ENCODE measurements at places on chromosomes 4 and X.

- DNase-seq: no peak
These were observed 204.3 kb upstream of the TLL1 start for GRCh38 chr4:165668694-165669093.

DNA sequence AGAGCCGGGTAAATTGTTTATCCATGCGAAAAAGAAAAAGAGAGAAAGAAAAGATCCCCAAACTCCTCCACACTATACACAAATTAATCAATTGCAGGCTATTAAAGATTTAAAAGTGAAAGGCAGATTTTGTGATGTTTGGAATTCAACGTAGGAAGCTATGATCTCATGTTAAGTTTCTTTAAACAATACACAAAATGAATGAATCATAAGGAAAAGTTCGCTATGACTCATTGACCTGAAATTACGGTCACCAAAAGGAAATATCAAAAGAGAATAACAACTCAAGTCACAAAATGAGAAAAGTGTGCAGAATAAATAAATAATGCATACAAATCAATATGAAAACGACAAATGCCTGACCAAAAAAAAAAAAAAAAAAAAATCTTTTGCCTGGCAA lies 28.6 kb downstream of the CLNK start:
- peak; percentile 68 for DNase-seq

- DNase-seq: no peak
These were observed 92.6 kb downstream of the SHROOM3 start for GRCh38 chr4:76527666-76528065.

DNA sequence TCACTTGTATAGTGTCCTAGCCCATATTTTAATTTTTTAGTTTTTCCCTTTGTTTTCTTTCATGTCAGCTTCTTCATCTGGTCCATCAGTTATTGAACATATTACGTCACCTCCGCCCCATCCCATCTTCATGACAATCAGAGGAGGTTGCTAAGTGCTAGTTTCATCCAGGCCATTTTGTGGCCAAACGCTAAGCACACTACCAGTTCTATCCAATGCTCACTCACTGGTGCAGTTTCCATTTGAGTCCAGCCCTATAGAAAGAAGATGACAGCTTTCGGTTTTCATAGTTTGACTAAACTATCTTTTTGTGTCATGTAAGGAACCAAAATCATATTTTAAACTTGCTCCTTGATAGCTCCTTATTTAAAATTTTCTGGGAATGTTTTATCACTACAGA lies 304.2 kb downstream of the TENM3 start:
- no peak for DNase-seq

DNA sequence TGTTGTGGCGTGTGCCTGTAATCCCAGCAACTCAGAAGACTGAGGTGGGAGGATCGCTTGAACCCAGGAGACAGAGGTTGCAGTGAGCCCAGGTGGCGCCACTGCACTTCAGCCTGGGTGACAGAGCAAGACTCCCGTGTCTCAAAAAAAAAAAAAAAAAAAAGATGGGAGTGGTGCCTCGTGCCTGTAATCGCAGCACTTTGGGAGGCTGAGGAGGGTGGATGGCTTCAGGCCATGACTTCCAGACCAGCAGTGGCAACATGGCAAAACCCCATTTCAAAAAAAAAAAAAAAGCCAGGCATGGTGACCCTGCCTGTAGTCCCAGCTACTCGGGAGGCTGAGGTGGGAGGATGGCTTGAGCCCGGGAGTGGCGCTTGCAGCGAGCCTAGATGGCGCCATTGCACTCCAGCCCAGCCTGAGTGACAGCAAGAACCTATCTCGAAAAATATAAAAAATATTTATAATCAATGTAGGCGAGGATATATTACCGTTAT lies 27.0 kb downstream of the EIF2S3 start:
- peak; percentile 37 for DNase-seq

DNA sequence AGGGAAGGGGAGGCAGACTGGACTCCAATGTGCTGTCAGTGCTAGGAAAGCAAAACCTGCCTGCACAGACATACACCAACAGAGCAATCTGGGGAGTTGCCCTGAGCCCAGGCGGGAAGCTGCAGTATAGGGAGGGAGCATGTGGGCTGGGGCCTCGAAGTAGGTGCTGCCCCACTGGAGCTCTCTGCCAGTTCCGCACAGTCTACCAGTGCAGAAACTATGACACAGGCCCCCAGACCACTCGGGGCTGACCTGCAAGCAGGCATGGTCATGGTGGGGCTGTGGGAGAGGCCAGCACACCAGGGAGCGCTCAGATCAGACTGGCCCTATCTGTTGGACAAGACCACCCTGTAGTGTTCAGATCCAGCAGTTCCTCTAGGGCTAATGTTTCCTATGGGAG lies 344.1 kb upstream of the TRAM1L1 start:
- DNase-seq: no peak

DNA sequence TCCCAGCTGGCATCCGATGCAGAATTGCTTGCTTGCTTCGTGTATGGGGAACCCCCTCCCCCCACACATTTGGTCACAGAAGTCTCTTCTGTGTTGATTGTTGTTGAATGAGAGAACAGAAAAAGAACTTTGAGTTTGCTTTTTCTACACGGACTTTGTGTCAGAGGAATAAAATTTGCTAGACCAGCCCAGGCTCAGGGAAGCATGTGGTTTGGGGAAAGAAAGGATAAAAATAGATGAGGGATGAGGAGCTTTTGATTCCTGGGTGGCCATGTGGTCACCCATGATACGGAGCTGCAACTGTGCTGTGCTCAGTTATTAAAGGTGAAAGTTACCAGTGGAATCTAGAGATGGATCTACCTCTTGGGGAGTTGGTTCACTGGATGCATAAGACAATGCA lies 34.2 kb upstream of the ESX1 start:
- DNase-seq: no peak

DNA sequence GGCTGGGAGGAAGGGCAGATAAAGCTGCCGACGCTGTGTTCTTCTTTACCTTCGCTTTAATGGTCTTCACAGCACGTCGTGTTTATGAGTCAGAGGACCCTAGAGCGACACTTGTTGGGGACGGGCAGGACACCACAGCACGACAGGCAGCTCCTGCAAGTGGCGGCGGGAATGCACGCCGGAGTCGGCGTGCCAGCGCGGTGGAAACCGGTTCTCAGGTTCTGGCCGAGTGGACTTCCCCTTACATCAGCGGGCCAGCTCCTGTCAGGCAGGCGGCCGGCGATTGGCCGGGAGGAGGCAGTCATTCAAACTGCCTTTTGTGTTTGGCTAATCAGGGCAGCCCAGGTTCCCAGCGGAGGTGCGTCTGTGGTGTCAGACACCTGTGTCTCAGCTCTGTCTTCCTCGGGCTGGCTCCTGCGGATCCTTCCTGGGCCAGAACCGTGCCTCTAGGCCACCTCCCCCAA lies 150.9 kb downstream of the SHROOM3 start:
- no peak for DNase-seq

- no peak for DNase-seq
These were observed 23.3 kb downstream of the RNF212 start for GRCh38 chr4:1090036-1090435.

DNA sequence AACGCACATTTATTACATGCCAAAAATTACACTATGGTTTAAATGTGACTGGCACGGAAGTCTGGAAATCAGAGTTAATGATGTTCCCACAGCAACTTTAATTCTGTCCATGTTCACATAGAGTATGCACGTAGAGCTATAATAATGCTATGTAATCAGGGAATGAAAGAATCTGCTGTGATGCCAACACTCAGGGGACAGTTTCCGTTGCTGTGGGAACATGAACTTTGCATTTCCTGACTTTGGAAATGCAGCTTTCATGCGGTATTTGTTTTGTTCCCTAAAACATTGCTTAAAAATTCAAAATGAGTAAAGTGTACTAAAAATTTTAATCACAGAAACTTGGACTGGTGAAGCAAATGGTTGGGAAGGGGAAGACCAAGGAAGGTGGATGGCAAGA lies 65.7 kb downstream of the MAGEA1 start:
- DNase-seq: no peak

DNA sequence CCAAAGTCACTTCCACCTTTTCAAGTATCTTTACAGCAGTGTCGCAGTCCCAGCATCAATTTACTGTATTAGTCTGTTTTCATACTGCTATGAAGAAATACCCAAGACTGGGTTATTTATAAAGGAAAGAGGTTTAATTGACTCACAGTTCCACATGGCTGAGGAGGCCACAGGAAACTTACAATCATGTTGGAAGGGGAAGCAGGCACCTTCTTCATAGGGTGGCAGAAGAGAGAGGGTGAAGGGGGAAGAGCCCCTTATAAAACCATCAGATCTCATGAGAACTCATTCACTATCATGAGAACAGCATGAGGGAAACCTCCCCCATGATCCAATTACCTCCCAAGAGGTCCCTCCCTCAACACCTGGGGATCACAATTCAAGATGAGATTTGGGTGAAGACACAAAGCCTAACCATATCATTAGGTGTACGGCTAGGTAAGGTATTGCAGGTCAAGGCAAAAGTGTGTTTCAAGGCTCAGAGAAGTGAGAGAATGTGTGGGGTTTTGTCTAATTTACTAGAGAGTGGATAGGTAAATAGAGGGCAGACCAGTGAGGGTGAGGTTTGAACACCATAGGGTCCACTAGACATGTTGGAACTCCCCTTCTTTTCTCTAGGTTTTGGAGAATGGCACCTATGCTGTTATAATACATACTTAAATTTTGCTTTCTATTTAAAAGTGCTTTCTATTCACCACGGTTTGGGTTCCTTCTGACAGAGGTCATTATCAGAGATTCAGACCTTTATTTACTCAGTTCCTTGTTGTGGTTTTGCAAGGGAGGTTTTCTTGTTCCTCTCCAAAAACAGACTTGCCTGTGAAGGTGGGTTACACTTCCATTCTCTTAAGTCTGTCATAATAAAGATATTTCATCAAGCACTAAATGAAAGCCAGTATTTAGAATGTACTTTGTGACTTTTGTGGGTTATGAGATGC lies 186.6 kb downstream of the CPEB2 start:
- no peak for DNase-seq

GRCh38 chr4:121842862-121843261 lies 19.2 kb upstream of the CCNA2 start:
- no peak for DNase-seq

GRCh38 chr4:83269256-83269655 lies 15.3 kb downstream of the COQ2 start:
- no peak for DNase-seq

DNA sequence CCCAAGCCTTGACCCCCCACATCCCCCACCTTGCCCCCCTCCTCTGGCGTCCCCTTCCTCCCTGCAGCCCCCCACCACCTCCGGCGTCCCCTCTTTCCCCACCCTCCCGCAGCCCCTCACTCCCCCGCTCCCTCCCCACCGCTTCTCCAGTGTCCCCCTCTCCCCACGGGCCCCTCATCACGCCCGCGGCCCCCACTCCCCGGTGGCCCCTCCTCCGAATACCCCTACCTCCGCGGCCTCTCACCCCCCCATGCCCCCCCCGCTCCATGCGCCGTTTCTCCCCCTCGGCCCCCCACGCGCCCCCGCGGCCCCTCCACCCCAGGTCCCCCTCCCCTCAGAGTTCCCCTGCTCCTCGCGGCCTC lies 562 bp downstream of the RNF212 start:
- DNase-seq: no peak

DNA sequence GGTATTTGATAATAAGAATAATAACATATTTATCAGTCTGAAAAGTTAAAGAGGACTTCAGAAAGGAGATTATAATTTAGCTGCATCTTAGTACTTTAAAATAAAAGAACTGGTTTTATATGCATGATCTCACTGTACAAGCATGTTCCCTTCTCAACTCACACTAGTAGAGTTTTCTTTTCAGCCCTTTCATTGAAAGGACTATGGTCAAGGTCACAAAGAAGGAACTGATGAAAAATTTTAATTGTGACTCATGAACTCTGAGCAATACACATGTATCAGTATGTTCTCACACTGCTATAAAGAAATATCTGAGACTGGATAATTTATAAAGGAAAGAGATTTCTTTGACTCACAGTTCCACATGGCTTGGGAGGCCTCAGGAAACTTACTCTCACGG lies 73.7 kb upstream of the NDST4 start:
- DNase-seq: no peak

DNA sequence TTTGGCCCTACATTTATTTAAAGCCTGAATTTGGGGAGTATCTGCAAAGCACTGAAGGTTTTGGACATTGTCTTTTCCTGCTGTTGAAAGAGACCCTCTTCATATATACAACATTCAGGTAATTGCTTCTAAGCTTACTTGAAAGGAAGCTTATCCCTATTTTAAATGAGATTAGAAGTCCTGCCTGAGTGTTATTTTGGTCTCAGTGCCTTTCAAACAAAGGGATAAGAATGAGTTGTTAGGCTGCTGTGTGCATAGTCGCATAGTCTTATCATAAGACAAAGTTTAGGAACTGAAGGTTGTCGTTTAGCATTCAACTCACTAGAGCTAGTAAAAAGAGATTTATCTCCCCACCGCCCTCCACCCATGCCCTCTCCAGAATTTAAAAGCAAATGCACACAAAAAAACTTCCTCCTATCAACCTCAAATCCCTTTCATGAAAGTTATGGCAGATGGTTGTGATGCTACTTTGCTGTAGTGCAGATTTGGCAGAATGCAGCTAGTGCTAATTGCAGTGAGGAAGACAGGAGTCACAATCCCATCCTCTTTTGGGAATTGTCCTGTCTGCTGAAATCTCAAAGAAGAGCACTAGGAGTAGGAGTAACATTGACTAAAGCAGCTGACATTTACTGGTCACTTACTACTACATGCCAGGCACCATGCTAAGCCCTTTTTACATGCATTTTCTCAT lies 5.8 kb downstream of the HERC3 start:
- no peak for DNase-seq

- DNase-seq: no peak
These were observed 280.5 kb upstream of the GATB start for GRCh38 chr4:152041295-152041694.

GRCh38 chrX:34656842-34657725 lies at the start of gene TMEM47:
Gene TMEM47, minus strand, starts transcription at chrX:34657285. Its CDS starts 256 bp downstream, at chrX:34657029.
- no peak for DNase-seq

DNA sequence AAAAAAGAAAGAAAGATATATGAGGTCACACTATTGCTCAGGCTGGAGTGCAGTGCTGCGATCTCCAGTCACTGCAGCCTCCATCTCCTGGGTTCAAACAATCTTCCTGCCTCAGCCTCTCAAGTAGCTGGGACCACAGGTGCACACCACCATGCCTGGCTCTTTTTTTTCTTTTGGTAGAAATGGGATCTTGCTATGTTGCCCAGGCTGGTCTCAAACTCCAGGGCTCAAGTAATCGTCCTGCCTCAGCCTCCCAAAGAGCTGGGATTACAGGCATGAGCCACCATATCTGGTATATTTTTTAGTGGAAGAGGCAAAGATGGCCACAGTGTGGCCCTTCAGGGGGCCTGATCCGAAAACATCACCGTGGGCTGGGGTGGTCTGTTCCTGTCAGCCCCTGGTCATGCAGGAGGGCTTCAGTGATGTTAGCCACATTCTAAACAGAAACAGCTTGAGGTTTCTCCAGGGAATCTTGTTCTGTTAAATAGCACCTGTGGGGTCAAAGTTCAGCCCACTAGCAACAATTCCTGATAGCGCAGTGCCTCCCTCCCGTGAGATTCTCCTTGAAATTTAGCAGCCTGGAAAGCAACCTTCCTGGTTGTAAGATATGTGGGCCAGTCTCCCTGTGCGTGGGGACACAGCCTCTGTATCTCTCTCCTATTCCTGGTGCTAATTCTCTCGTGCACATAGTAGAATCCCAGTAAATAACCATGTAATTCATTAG lies 7.3 kb upstream of the DHRSX start:
- no peak for DNase-seq

All from T-helper 1 cell (primary cell).